ENCODE measurements at places on chromosomes 11 and 22. TPM values are rescaled to one million over a fixed set of nuclear protein-coding genes. Genes with fewer than 3 reads are reported as not detected.
A peak's percentile ranks its signal among the peaks of the same experiment; 100 is the strongest.

GRCh38 chr11:28058333-28058732 lies 49.6 kb downstream of the KIF18A start:
- no peaks in the 10 kb centered on the region for H3K27me3 ChIP-seq
- H3K27ac ChIP-seq = peak overlapping the region; percentile 62
- H3K36me3 ChIP-seq = peaks cover 72% of the 10 kb centered on the region
- peak; percentile 67 for DNase-seq
- H3K4me1 ChIP-seq = peaks cover 12% of the 10 kb centered on the region

DNA sequence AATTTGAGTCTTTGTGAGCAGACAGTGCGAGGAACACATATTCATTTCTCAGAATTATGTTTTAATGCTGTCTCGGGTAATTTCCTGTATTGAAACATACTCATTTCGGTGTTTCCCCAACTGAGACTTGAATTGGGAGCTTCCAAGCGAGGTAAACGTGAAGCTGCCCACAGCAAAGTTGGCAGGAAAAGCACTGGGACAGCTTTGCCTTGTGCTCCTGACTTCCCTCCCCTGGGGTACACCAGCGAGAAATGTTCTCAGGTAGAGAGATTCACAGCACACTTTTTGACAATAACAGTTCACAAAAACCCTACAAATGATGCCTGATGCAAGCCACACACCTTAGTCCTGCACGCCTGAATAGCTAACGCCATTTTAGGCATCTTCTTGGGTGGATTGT lies 3.1 kb downstream of the HTR3B start:
- no peaks in the 10 kb centered on the region for H3K36me3 ChIP-seq
- H3K4me3 ChIP-seq = no peak overlapping the region
- no peaks in the 10 kb centered on the region for H3K27me3 ChIP-seq
- no peak for DNase-seq

DNA sequence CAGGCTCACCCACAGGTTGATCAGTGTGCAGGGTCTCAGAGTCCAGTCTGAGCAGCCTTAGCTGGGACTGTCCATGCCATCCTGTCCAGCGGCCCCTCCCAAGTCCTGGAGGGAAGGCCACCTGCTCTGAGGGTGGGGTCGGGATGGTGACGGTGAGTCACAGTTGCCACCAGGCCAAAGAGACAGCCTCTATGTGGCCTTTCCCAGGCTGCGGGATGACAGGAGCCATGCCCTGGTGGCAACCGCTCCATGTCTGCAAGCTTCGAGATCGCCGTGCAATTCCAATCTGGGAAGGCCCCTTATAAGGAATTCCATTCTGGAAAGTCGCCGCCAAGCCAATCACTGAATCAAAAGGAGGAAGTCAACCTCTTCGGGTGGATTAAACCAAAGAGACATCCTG lies 47.5 kb downstream of the RTL6 start:
- no peak overlapping the region for H3K27ac ChIP-seq
- DNase-seq = no peak
- H3K4me3 ChIP-seq = no peak overlapping the region
- no peaks in the 10 kb centered on the region for H3K4me1 ChIP-seq

DNA sequence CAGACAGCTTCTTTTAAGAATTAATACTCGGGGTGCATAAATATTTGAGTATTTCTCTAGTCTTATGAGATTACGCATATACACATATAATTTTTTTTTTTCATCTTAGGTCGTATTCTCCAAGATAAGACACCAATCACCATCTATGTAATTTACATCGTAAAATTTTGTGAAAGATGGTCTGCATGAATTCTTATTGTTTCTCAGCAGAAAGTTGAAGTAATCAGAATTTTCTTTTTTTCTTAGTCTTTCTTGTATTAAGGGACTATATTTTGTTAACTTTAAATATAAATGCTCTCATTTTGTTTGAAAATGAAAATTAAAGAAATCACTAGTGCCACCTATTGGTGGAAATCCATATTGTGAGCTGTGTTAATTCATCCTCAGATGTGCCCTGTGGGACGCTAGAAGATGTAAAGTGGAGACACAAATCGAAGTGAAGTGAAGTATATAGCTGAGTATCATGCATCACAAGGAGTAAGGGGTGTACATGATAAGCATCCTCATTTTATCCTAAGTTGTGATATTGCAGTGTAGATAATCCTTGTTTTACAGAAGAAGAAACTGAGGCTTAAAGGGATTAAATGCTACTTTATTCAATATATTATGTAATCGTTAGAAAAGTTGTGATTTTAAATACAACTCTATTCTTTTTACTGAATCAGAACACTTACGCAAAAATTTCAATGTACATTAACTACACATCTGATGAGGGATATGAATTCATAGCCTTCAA lies 2084.3 kb downstream of the LRRC4C start:
- H3K4me3 ChIP-seq = no peak overlapping the region
- H3K27ac ChIP-seq = no peak overlapping the region
- no peaks in the 10 kb centered on the region for H3K36me3 ChIP-seq

The MS4A6A gene
- not detected for total RNA-seq

The SPTBN2 gene
- 8.5 TPM for total RNA-seq

DNA sequence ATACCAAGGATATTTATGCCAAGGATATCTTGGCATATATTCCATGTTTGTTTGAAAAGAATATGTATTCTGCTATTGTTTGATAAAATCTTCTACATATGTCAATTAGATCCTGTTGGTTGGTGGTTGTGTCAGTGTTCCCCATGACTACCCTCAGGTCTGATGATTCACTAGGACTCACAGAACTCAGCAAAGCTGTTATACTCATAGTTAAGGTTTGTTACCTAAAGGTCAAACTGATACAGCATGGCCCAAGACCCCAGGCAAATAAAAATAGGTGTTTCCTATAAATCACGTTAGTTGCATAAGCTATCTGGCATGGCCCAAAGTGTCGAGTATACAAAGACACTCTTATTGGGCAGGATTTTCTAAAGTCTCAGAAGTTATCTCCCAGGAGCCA lies 30.2 kb upstream of the B3GNT6 start:
- no peaks in the 10 kb centered on the region for H3K27me3 ChIP-seq
- H3K36me3 ChIP-seq = no peaks in the 10 kb centered on the region
- H3K27ac ChIP-seq = no peak overlapping the region
- no peaks in the 10 kb centered on the region for H3K4me1 ChIP-seq

All from SJCRH30 (cell line).